GDM1 (cell line): ENCODE measurements at places on chromosomes 3 and 15.

- DNase-seq, result no peak
Measured at GRCh38 chr15:62449638-62450037, 284.6 kb upstream of the C2CD4B start.

- no peak for DNase-seq
Measured at GRCh38 chr3:12231431-12231830, 57.4 kb upstream of the PPARG start.

- DNase-seq, result no peak
Measured at GRCh38 chr3:53495520-53496391, 1.3 kb downstream of the CACNA1D start.

- no peak for DNase-seq
Measured at GRCh38 chr15:61367953-61368352, 138.9 kb upstream of the RORA start.

- no peak for DNase-seq
Measured at GRCh38 chr3:49601358-49602048, 47.2 kb downstream of the BSN start.

DNA sequence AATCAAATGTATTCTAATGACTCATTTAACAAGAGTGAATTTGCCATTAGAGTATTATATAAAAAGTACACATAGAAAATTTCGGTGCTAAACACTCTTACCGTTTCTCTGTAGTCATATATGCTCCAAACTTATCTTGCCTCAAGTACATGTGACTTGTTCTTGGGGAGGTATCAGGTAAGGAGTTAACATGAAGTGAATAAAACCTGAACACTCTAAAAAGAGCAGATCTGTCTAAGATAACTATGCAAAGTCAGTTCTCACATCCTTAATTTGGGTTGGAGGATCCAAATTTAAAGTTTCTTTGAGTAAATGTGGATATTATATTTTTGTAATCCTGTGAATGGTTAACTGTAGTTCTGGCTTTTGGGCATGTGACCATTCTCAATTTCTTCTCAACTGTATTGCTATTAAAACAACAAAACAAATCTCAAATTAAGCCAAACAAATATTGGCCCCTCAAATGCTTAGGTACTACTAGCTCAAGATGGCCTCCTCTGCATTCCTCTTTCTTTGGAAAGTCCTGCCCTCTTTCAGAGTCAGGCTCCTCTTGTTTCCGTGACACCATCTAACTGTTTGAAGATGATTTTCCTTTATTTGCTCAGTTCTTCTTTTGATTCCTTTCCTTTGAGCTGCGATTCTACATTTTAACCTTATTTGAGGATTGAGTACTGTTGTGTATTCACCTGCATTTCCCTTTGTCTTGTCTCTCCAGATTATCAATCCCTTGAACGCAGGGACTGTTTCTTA lies 4.2 kb downstream of the EDEM1 start:
- no peak for DNase-seq

DNA sequence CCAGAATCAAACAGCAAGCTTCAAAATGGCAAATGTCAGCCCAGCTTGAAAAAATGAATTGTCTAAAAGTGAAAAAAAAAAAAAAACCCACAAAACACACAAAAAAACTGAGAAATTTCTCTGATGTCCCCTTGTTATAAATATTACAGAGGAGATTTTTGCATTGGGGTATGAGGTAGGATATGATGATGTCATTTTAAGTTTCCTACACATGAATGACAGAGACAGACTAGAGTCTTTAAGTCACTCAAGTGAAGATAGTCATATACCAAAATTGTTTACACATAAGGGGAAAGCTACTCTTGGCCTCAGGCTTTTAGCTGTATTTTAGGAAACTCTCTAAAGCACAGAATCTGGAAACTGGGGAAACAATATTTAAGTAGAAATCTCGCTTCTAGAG lies 32.9 kb downstream of the TIMP4 start:
- DNase-seq, result no peak

DNA sequence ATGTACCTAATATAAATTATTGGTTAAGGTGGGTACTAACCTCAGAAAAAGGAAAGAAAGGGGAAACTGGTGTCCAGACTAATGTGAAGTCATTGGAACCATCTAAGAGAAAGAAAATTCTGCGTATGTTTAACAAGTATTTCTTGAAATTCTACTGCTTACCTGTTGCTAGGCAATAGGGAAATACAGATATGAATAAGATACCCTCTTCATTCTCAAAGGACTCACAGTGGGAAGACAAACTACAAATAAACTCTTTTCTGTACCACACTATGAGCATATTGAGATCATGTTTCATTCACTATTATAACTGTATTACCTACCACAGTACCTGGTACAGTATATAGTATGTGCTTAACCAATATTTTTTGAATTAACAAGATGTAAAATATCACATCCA lies 140.5 kb upstream of the MLF1 start:
- DNase-seq, result no peak

GRCh38 chr3:42123012-42123581 lies 31.9 kb downstream of the TRAK1 start:
- DNase-seq, result no peak

GRCh38 chr3:172137287-172138192 lies 98.2 kb downstream of the FNDC3B start:
- DNase-seq, result no peak

- DNase-seq, result no peak
Measured at GRCh38 chr15:73341886-73342600, 26.7 kb downstream of the HCN4 start.

- DNase-seq, result no peak
Measured at GRCh38 chr3:188911026-188911850, 260.5 kb upstream of the TPRG1 start.
